ENCODE measurements at places on chromosomes 11 and 22. TPM values are rescaled to one million over a fixed set of nuclear protein-coding genes. Genes with fewer than 3 reads are reported as not detected.

- no peak for DNase-seq
Measured at GRCh38 chr11:11137339-11137738, 215.7 kb downstream of the CSNK2A3 start.

GRCh38 chr22:47929073-47929472, 1166.6 kb downstream of the TBC1D22A start:
- DNase-seq, result no peak

- no peak for DNase-seq
Measured at GRCh38 chr11:1194977-1195681, 27.7 kb upstream of the MUC5B start.

- DNase-seq, result no peak
Measured at GRCh38 chr11:71385091-71385490, 63.1 kb downstream of the DHCR7 start.

Gene UPB1
- total RNA-seq, result not detected

Data from NCI-H460 (cell line).